Tibial artery (tissue), 4 donors: ENCODE measurements at places on chromosomes 5 and 9.

DNA sequence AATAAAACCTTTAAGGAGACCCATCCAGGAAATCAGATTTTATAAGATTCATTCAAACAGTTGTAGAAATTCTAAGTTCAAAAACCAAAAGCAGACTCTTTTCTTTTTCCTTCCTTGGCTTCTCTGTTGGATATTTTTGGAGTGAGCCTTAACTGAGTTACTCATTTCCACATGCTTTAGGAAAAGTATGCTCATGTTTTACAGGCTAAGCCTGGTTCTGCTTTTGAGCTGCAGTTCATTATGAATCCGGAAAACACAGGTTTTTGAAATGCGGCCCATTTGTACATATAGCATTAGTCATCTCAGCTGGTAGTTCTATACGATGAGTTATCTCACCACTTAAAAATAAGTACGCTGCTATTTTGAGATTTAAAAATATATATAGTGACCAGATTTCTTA is 156.6 kb upstream of the DMRT1 start:
- DNase-seq, result no peak
- H3K27me3 ChIP-seq, result no peaks in the 10 kb centered on the region
- H3K4me1 ChIP-seq, result no peaks in the 10 kb centered on the region
- H3K27ac ChIP-seq, result peak overlapping the region; percentile 82
- peak overlapping the region; percentile 48 for H3K4me3 ChIP-seq

DNA sequence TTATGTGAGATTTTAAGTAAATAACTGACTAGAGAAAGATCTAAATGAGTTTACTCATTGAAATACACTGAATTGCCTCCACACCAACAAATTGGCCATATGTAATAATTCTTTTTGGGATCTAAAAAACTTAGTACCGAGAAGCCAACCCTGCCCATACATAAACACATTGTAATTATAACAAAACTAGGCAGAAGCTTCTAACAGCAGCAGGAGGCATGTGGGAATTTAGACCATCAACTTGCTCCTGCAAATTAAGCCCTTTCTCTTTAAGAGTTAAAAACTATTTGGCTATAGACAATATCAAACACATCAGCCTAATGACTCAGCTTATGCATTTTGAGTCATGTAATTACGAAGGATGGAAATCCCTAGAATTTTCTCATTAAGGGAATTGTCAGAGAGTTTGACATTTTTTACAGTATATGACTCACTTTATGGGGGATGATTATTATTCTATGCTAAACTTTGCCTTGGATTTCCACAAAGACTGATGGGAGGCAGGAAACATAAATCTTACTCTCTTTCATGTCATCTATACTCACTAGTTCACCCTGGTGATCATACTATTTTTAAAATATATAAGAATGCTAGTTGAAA is 1.0 kb downstream of the IL7R start:
- DNase-seq, result no peak
- no peaks in the 10 kb centered on the region for H3K36me3 ChIP-seq
- no peak overlapping the region for H3K4me3 ChIP-seq
- H3K27me3 ChIP-seq, result no peaks in the 10 kb centered on the region
- H3K27ac ChIP-seq, result no peak overlapping the region
- no peaks in the 10 kb centered on the region for H3K4me1 ChIP-seq

GRCh38 chr9:91857291-91858212 is 92.5 kb downstream of the ROR2 start:
- H3K27ac ChIP-seq, result no peak overlapping the region
- no peaks in the 10 kb centered on the region for H3K27me3 ChIP-seq
- H3K36me3 ChIP-seq, result no peaks in the 10 kb centered on the region
- no peaks in the 10 kb centered on the region for H3K4me1 ChIP-seq
- no peak overlapping the region for H3K4me3 ChIP-seq

- H3K27me3 ChIP-seq, result no peaks in the 10 kb centered on the region
Measured at GRCh38 chr5:169649486-169649885, 12.4 kb downstream of the DOCK2 start.
